Fibroblast of skin of right quadriceps (primary cell): ENCODE measurements at places on chromosomes 11 and 22.

- DNase-seq: no peak
Measured at GRCh38 chr11:47345890-47346563, 6.5 kb downstream of the MYBPC3 start.

DNA sequence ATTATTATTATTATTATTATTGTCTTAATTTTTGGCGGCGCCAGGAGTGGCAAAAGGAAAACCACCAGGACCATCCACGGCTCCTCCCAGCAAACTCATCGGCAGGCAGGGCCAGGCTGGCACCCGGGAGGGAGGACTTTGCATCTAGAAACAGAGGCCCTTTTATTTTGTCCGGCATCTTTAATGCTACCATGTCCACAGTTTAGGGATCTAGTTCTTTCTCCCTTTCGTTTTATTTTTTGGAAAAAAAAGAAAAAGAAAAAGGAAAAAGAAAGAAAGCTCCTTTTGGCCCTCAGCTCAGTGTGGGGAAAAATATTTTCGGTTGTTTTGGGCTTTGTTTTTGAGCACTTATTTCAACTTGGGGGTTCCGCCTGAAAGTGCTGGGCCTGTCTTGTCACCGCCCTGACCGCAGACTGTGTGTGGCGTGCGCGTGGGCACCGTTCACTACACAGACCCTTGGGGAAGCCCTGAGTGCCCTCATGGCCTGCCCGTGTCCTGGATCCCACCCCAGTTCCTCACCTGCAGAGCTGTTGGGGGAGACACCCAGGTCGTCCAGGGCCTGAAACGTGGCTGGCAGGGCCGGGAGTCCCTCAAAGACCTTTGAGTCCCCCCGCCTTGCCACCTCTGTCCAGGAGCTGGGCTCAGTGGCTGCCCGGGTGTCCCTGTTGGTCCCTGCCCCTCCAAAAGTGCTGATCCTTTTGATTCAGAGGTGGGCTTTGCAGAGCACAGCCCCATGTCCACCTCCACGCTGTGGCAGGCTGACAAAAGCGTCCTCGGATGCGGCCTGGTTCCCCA is 69.1 kb upstream of the PPARA start:
- no peak for DNase-seq

DNA sequence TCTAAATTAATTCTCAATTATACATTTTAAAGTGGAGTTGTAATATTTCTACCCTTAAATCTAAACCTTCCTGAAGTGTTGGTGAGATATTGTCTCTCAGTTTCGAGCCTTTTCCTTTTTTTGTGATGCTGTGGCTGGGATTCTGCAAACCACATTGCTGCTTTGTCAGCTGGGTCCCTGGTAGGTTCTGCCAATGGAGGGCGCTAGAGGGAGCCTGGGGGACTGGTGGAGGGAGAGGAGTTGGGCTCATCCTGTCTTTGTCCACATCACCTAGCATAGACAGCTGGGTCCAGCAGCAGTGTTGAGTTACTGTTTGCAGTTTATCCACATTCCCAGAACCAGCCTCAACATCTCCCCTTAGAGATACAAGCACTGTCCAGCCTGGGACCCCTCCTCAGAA is 41.0 kb downstream of the TRAF6 start:
- DNase-seq: peak; percentile 29

DNA sequence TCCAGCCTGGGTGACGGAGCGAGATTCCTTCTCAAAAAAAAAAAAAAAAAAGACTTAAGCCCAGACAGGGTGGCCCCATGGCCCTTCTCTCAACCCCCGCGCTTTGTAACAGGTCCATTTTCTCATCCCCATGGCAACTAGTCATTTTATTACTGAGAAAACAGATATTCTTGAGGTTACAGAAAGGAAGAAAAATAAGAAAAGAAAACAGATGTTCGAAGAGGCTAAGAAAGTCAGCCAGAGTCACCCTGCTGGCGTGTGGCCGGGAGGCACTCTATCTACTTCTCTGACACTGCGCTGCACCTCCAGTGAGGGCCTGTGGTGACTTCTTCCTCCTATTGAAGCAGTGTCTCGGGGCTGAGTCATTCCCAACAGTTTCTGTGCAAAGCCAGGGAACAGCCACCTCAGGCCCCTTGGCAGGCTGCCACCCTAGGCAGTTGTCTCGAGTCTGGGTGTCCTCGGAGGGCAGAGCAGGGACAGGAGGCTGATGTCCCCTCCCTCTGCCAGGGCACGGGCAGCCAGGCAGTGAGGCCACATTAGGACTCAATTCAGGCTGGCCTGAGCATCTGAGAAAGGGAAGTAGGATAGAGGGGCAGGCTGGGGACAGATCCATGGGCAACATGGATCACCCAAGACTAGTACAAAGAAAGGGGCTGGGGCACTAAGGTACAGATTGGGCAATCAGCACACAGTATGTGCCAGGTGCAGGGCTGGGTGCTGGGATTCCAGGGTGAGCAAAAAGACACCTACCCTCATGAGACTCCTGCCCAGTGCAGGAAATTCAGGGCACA is 16.4 kb upstream of the SYVN1 start:
- peak; percentile 85 for DNase-seq
